ENCODE measurements at places on chromosomes 3 and 15.

DNA sequence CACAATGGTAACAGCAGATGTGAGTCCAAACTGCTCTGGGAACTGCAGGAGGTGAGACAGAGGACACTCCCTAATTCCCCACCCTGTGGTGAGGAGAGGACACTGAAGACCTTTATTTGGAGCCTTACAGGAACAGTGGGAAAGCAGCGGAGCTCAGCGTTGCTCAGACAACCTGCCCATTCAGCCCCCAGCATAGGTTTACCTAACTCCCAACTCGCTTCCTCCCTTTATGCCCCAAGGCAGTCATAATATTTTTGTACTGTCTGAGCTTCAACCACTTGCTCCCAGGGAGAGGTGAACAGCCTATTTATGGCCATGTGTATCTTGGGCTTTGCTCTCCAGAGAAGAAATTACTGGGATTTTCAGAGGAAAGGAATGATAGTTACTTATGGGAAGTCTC is 34.1 kb downstream of the SHC4 start:
- DNase-seq: no peak

GRCh38 chr3:99549957-99550603 is 88.3 kb upstream of the COL8A1 start:
- DNase-seq: no peak

GRCh38 chr3:119769394-119770149 is 12.3 kb upstream of the NR1I2 start:
- no peak for DNase-seq

DNA sequence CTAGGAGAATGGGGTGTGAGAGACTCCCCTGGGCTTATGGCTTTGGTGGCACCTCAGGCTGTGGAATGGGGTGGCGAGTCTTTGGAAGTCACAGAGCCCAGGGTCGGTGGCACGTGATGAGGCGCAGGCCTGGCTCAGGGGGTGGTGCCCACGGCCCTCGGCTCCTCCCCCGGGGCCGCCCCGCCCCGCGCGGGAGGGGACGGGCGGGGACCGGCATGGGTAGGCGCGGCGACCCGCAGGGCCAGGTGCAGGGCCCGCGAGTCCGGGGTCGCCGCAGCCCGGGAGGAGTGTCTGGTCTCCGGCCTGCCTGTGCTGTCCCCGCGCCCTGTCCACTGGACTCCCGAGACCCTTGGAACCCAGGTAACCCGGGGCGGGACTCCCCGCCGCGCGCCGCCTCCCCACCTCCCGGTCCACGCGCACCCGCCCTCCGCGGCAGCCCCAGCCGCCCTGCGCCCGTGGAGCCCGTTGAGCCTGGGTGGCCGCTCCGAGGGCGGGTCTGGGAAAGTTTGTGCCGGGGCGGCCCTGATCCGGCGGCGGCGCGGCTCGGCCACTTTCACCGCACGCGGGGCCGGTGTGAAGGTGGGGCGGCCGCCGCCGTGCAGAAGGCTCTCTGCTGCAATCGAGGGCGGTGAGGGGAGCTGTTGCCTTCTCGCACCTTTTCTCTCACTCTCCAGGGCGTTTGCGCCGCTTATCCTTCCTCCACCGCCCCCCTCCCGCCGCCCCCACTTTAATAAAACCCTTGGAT is at the start of gene PAQR5:
Gene PAQR5, plus strand, starts transcription at position 216 of the 745 bp plus-strand sequence. CDS start 61,169 bp downstream, outside the sequence.
- no peak for DNase-seq

GRCh38 chr3:115871735-115872134 is 248.4 kb downstream of the GAP43 start:
- no peak for DNase-seq

DNA sequence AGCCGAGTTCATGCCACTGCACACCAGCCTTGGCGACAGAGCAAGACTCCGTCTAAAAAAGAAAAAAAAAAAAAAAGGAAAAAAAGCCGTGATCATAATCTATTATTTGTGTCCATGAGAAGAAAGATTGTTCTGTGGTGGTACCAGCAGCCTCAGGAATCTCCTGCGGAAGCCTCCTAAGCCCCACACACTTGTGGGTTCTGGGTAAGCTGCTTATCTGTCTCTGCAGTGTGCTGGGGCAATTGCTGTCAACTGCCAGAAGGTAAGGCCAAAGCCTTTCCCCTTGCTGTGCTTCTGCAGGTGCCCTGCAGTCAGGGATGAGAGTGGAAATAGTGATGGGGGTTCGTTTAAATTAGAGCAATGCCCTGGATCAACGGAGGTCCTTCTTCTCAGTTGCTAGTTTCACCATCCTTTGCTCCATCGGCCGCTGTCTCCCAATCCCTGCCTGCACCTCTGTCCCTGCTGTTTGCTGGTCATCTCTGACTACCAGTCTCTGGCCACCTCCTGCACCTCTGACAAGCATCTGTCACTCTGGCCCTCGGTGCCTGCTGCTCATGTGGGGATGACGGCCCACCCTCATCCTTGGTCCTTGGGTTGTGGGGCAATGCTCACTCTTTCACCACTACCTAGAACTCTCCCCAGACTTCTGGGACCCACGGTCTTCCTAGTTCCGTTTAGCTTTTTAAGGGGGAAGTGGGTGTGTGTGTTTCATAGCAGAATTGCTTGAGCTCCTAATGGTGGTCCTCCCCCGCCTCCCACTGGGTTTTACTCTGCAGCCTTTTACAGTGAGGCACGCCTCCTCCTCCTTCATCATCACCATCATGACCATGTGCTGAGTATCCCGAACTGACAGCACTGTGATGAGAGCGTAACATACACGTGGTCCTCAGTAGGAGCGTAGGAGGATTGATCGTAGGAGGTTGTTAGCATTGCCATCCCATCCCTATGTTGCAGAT is 25.5 kb downstream of the CHRD start:
- no peak for DNase-seq

DNA sequence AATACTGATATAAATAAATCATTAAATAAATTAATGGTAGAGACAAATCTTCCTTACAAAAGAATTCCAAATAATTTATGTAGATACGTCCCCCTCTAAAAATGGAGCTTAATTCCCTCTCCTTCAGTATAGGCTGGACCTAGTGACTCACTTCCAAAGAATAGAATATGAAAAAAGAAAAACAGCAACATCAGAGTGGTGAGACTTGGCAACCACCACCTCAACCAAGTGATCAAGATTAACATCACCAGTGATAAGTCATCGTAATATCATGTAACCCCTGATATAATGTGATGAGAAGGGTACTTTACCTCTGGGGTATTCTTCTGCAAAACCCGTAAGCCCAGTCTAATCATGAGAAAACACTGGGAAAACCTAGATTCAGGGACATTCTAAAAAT is 13.4 kb downstream of the GOLGB1 start:
- DNase-seq: no peak

GRCh38 chr15:85412956-85413854 is 32.8 kb downstream of the AKAP13 start:
- peak; percentile 69 for DNase-seq

Measured in CD4-positive, alpha-beta T cell (primary cell).